ENCODE measurements at places on chromosomes 12 and 14. TPM values are rescaled to one million over a fixed set of nuclear protein-coding genes. Genes with fewer than 3 reads are reported as not detected.

Gene REC8
- total RNA-seq = 25.4 TPM

Gene OLR1
- total RNA-seq = 0.71 TPM

DNA sequence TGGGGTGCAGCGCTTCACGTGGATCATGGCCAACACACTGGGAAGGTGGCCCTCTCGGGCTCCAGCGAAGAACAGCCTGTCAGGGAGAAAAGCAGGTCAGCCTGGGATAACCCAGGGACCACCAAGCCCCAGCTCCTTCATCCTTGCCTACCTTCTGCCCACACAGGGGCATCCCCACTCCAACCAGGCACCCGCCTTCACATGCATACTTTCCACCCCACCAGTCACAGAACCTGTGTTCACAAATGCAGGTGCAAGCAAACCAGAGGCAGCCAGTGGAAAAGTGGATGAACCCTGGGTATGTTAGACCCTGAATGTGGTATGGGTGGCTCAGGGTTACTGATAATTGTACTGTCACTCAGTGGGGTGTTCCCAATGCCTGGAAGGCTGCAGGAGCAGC, 12.4 kb upstream of the CEBPE start:
- no peak for DNase-seq

- no peak for DNase-seq
These were observed 18.2 kb downstream of the CINP start for GRCh38 chr14:102344485-102344884.

DNA sequence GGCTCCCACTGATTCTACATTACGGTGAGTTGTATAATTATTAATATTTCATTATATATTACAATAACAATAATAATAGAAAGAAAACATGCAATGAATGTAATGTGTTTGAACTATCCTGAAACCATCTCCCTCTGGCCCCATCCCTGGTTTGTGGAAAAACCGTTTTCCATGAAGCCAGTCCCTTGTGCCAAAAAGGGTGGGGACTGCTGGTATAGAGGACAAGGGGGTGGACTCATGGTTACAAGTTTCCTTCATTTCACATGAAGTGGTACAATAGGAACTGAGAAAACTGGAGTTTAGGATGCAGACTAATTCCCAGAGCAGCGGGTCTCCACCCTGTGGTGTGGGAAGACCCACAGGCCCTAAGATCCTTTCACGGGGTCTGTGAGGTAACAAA, 3.0 kb upstream of the C1RL start:
- DNase-seq = no peak

GRCh38 chr12:116650062-116650461, 87.8 kb downstream of the SPRING1 start:
- no peak for DNase-seq

GRCh38 chr12:115755061-115755724, 522.3 kb downstream of the MED13L start:
- no peak for DNase-seq

DNA sequence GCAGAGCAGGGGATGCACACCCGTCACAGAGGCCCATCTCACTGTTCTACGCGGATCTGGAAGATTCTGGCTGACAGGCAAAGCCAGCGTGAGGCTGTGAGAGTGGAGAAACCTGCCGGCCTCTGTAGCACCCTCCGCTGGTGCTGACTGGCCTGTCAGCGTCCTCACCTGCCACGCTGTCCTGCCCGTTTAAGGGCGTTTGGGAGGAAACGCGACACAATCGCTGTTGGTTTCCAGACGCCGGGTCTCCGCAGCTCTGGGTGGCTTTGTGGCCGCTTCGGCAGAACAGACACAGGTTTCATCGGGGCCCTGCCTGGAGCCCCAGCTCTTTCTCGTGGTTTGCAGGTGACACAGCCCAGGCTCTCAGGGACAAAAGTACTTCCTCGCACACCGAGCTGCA, 70.6 kb downstream of the NOC4L start:
- no peak for DNase-seq

- no peak for DNase-seq
These were observed 165.3 kb downstream of the ALX1 start for GRCh38 chr12:85445060-85445938.
